ENCODE measurements at places on chromosomes 7 and 10.

DNA sequence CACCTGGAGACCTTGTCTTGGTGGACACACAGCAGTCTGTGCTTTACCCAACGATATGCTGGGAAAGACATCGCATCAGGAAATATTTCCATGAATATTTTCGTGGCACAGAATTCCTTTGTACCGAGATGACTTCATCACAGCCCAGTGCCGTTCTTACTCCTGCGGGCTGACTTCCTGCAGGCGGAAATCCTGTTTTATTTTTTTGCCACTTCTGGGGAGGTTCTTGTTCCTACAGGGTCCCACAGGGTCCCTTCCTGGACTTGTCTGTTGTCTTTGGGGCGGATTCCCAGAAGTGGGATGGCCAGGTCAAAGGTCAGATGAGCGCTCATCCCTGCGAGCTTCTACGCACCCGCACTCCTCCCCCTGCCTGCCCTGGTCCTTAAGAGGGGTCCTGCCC is 86.5 kb downstream of the DNAJB6 start:
- no peak for DNase-seq

DNA sequence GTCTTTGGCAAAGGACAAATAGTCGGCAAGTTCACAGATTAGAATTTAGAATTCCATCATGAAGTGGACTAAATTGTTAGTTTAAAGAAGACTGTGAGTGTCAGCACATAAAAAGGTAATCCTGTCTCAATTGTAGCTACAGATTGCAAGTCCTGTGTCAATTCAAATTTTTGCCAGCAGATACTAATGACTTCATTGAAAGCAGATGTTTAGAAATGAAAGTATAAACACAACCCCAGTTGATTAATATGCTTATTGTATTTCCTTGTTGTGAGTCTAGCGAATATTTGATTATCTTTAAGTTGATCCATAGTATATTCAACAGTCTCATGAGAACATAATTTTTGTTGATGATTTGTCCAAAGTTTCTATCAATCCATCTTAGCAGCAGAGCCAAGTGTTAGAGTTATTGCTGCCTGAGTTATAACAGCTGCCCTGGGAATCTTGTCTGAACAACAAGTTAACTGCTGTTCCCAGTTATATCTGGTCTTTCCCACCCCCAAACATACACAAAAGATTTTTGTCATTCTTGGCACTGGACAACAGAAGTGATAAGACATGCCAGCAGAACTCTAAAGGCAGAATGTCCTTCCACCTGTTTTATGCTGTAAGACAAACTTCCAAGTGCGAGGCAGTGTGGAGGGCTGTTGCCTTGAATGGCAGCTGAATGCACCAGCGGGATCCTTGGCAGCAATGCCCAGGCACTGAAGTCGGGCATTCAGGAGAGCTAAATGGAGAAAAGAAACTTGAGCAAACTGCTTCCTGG is 21.3 kb upstream of the HERPUD2 start:
- no peak for DNase-seq

DNA sequence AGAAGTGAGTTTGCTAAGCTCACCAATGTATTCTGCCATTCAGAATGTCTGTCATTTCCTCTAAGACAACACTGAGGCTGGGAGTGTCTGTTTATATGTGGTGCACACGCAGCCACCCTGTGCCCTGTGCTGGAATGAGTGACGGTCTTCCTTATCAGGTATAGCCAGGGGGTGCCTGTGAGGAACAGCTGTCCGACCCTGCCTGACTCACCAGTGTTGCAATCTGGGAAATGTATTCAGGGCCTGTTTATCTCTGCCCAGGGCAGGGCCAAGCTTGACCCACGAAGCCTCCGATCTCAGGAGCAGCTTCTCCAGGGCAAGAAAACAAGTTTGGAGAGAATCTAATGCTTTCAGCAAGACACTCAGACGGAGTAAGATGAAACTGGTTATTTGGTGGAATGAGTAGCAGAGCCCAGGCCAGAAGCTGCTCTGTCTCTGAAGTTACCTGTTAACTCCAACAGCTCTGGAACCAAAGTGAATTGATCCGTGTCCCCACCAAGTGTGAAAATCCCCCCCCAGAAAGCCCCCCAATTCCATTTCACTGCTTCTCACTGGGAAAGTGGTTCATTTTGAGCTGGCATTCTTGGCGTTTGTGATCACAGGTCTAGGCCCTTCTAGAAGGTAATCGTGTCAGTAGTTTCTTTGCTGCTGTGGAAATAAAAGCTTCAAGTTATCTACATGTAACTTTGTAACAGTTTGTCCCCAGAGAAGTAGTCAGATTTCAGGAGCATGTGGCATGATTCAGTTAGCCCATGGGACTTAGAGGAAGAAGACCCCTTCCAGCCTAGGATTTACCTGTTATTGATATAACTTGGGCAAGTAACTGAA is 6.1 kb upstream of the UBE2H start:
- DNase-seq = no peak

- DNase-seq = no peak
These were observed 42.9 kb downstream of the IDE start for GRCh38 chr10:92530891-92531535.

DNA sequence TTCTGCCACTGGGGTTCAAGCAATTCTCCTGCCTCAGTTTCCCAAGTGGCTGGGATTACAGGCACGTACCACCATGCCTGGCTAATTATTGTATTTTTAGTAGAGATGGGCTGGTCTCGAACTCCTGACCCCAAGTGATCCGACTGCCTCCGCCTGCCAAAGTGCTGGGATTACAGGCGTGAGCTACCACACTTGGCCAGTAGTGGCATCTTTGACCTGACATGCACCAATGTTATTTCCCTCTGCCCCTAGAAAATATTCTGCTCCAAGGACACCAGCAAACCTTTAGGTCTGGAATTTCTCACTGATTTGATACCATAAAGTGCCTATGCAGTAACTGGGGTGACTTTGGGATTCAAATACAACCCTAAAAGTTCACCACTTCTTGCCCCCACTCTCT is 179.4 kb downstream of the ARID5B start:
- DNase-seq = no peak

GRCh38 chr10:110569736-110570135 is 2.2 kb downstream of the SMC3 start:
- no peak for DNase-seq

GRCh38 chr10:28442403-28442802 is 90.5 kb upstream of the WAC start:
- no peak for DNase-seq

GRCh38 chr10:61098966-61099365 is 155.0 kb upstream of the RHOBTB1 start:
- DNase-seq = no peak
